Lung microvascular endothelial cell (primary cell): ENCODE measurements at places on chromosomes 16 and 17. TPM values are rescaled to one million over a fixed set of nuclear protein-coding genes. Genes with fewer than 3 reads are reported as not detected.

- peak; percentile 13 for DNase-seq
Observed at GRCh38 chr17:61570118-61570517, 20.9 kb downstream of the NACA2 start.

GRCh38 chr17:30952638-30953393 lies 18.0 kb upstream of the RNF135 start:
- DNase-seq: no peak

Gene PGS1
- total RNA-seq: 15.7 and 26.4 TPM in 2 replicates

DNA sequence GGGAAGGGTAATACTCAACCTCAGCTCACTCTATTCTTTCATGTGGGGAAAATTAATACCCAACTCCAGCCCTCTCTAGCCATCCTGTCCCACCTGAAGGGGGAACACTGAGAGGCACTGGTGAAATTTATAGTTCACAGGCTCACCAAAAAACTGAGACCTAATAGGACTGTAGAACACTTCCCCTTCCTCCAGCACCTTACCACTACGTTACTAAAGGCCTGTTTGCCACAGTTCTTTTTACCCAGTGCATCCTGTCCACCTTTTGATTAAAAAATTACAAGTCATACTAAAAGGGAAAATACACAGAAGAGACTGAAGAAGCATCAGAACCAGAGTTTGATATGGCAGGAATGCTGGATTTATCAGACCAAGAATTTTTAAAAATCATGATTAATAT lies 26.0 kb downstream of the DHRS7B start:
- DNase-seq: no peak

GRCh38 chr16:89727406-89728120 lies 6.2 kb downstream of the ZNF276 start:
- DNase-seq: no peak

DNA sequence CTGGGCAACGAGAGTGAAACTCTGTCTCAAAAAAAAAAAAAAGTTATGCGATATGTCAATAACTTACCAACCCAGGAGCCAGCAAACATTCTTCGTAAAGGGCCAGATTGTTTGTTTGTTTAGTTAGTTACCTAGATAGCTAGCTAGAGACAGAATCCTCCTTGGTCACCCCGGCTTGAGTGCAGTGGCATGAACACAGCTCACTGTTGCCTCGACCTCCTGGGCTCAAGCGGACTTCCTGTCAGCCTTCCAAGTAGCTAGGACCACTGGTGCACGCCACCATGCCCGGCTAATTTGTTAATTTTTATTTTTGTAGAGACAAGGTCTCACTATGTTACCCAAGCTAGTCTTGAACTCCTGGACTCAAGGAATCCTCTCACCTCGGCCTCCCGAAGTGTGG lies 113.0 kb downstream of the LITAF start:
- DNase-seq: no peak

GRCh38 chr16:58422809-58423208 lies 30.5 kb downstream of the GINS3 start:
- no peak for DNase-seq

Gene GALNS
- 12.0 and 17.1 TPM in 2 replicates for total RNA-seq

Gene SPNS3
- 0.22 and 0.40 TPM in 2 replicates for total RNA-seq

Gene TMEM204
- total RNA-seq: 89.6 and 101 TPM in 2 replicates

DNA sequence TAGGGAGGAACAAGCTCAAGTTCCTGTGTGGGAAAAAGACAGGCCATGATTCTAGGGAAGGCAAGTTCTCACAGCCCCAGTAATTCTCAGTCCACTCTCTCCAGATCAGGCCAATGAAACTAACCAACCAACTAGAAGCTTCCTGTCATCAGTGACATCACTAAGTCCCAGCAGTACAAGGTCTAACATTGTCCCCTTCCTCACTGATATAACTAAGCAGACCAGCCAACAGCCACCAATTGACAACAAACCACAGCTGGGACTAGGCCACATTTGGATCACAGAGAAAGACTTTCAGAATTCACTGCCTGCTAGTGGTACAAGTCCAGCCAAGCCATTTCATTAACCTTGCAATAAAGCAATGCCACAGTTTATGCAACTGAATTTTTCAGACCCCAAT lies 94.0 kb downstream of the CACNG1 start:
- no peak for DNase-seq

- no peak for DNase-seq
Observed at GRCh38 chr17:3730881-3731429, 7.3 kb downstream of the HASPIN start.

DNA sequence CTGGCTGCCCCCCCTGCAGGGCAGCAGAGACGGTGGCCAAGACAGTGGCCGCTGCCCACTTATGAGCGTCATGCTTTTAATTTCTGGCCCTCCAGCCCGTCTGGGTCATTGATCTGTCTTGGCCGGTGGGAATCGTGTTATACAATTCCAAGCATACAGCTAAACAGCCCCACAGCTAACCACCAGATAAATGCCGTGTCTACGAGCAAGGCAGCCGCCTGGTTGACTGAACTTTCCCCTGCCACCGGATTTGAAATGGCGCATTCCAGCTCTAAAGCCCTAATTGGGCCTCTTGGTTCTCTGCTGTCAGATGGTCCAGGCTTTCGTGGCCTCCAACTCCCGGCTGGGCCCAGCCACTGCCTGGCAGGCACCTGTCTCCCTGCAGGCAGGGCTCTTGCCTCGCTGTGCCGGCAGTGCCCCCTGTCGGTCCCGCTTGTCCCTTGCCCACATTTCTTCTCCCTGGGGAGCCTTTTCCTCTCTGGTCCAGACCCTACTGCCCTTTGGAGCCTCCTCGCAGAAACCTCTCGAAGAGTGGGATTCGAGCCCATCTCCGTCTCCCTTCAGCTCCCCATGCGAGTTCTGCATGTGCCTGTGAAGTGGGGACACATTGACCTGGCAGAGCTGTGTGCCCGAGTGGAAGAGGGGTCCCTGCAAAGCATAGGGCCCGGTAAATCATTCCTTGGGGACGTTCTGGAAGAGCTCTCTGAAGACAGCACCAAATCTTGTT lies 1.8 kb upstream of the RBFOX3 start:
- peak; percentile 68 for DNase-seq

GRCh38 chr17:71168053-71168741 lies 952.6 kb upstream of the SOX9 start:
- no peak for DNase-seq

DNA sequence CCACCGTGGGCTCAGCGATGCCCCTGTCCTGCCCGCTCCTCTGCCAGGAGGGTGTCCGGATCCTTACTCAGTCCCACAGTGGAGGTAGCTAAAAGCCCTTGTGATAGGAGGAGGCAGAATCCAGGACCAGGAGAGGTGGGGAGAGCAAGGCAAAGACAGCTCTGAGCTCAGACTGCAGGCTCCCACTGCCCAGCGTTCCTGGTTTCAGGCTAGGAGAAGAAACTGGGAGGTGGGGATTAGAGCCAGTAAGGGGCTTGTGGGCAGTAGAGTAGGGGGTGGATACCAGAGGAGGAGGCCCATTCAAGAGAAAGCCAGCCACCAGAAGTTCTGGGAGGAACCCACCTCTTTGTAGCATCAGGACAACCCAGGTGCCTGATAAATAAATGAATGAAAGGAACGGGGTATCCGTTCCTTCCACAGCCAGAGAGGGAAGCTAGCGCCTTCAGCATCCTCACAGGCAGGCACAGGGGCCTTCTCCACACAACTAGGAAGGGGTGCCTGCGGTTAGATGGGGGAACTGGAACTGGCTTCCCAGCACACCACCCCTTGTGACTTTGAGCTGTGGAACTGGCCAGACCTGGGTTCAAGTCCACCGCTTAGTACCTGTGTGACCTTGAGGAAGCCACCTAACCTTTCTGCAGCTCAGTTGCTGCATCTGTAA lies 2.3 kb downstream of the IL21R start:
- DNase-seq: no peak

Gene PSMC5
- 59.9 and 70.6 TPM in 2 replicates for total RNA-seq

- no peak for DNase-seq
Observed at GRCh38 chr16:11406177-11406560, 60.9 kb downstream of the RMI2 start.

- DNase-seq: no peak
Observed at GRCh38 chr17:55702150-55702549, 20.5 kb downstream of the TMEM100 start.

DNA sequence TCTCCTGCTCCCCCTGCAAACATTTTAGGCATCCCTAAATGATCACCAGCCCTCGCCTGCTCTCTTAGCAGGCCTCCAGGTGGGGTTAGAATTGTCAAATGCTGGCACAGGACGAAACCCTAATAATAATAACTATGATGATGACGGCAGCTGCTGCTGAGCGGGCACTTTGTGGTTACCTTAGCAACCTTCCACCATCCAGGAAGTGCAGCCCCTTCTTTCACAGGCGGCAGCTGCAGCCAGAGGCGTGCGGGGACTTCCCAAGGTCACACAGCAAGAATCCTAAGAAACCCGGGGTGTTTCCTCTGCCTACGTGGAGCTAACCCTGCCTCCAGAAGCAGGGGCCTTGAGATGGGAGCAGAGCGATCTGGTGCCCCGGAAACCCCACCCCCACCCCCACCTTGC lies 22.4 kb upstream of the EIF1 start:
- peak; percentile 65 for DNase-seq

- peak; percentile 48 for DNase-seq
Observed at GRCh38 chr16:78122774-78123315, 23.4 kb downstream of the WWOX start.

Gene CLEC18A
- not detected in 2 replicates for total RNA-seq

DNA sequence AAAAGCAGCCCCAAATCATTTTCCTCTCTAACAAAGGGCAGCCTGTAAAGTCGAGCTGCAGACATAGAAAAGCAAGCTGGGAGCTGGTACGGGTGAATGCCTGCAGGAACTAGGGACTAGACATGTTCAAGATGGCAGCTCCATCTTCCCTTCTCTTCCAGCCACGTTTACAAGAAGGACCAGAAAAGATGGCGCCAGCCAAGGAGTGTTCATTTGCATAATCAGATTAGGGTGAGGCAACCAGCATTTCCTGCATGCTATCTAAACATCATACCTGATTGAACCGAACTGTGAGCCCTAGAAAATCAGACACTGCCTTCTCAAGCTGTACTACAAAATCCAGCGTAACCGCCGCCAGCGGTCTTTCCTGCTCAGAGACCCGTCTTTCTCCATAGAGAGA lies 896.8 kb downstream of the CDH11 start:
- no peak for DNase-seq

Gene C17orf78
- total RNA-seq: not detected in 2 replicates

DNA sequence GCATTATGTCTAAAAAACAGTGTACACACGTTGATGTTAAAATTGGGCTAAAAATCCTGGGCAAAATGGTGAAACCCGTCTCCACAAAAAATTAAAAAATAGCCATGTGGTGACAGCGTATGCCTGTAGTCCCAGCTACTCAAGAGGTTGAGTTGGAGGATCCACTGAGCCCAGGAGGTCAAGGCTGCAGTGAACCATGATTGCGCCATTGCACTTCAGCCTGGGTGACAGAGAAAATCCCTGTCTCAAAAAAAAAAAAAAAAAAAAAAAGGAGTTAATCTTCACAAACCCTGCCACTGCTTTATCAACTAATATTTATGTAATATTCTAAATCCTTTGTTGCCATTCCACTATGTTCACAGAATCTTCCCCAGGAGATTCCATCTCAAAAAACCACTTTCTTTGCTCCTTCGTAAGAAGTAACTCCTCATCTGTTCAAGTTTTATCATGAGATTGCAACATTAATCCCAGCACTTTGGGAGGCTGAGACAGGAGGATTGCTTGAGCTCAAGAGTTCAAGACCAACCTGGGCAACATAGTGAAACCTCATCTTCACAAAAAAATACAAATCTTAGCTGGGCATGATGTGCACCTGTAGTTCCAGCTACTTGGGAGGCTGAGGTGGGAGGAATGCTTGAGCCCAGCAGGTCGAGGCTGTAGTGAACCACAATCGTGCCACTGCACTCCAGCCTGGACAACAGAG lies 1.9 kb upstream of the C16orf87 start:
- DNase-seq: no peak

Gene TM4SF5
- not detected in 2 replicates for total RNA-seq

Gene FOXJ1
- not detected in 2 replicates for total RNA-seq

GRCh38 chr17:4375039-4375748 lies 8.7 kb upstream of the UBE2G1 start:
- no peak for DNase-seq

DNA sequence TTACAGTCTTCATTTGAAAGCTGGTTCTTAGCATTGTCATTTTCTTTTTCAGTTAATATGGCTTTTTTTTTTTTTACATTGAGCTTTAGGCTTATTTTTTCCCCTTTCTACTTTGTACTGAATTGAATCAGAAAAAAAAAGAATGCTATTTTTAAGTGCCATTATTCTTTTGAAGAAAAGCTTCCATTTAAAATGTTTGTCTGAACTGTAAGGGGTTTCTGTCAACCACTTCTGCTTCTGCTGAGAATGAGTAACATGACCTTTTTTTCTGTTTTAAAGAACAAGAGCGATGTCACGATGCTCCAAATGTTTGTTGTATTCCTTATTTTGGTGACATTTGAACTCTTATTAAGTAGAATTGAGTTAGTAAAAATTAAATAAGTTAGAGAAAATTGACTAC lies 50.0 kb downstream of the MRTFB start:
- no peak for DNase-seq

DNA sequence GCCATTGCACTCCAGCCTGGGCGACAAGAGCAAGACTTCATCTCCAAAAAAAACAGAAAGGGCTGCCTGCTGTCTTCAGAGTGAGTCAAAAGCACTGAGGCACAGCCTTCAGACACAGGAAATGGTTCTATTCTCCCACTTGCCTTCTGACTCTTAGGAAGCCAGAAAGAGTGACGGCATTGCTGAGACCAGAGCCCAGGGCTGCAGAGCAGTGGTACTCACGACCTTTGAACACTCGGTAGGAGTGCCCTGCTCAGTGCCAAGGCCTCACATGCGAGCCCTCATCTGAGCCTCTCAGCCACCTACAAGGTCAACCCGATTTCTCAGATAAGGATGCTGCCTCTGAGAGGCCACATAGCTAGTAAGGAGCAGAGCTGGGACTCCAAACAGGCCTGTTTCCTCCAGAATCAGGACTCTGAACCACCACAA lies 3.5 kb upstream of the ITGAE start:
- peak; percentile 58 for DNase-seq

Gene GPR139
- not detected in 2 replicates for total RNA-seq

- no peak for DNase-seq
Observed at GRCh38 chr16:81321039-81321438, 6.3 kb downstream of the GAN start.

GRCh38 chr17:47225436-47225858 lies 16.3 kb downstream of the MYL4 start:
- peak; percentile 99 for DNase-seq

Gene PLCG2
- total RNA-seq: 8.5 and 10.9 TPM in 2 replicates

DNA sequence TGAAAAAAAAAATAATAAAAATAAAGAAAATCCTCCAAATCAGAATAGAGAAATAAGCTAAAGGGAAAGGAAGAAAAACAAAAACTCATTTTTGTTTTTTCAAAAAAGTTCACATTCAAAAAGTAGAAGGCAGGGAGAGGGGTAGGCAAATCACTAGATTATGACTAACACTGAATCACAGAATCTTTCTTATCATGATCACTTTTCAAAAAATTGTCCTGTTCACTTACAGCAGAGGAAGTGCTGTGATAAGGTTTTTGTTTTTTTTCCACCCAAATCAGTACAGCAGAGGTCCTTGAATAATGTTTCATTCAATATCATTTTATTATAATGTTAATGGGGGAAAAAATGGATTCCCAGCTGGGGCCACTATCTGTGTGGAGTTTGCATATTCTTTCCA lies 106.4 kb downstream of the CA4 start:
- no peak for DNase-seq

- no peak for DNase-seq
Observed at GRCh38 chr17:83007504-83008185, 71.8 kb upstream of the METRNL start.
